ENCODE measurements at places on chromosomes 13 and 19.

DNA sequence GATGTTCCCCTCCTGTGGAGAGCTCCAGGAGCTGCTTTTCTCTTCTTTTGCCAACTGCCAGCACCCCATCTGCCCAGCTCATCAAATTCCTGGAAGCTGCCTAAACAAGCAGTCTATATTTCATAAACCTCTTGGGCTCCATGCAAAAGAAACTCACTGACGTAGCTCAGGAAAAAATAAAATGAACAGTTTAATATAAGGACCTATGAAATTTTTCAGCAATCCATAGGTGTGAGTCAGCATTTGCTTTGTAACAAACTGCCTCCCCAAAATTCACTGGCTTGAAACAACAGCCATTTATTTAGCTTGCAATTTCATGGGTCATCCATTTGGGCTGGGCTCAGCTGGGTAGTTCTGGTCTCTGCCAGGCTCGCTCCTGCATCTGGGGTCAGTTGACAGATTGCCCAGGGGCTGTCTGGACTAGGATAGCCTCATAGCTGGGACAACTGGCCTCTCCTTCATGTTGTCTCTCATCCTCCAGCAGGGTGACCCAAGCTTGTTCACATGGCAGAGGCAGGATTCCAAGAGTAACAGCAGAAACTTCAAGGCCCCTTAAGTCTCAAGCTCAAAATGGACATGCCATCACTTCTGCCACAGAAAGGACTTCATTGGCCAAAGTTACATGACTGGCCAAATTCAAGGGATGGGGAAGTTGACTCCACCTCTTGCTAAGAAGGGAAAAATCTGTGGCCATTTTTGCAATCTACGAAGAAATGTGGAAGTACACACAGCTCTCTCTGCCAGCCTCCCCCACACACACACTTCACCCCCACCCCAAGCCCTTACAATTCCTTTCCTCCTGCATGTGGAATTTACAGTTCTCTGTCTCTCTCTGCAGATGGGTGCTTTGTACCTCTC is 7.9 kb upstream of the PVR start:
- no peak for DNase-seq

DNA sequence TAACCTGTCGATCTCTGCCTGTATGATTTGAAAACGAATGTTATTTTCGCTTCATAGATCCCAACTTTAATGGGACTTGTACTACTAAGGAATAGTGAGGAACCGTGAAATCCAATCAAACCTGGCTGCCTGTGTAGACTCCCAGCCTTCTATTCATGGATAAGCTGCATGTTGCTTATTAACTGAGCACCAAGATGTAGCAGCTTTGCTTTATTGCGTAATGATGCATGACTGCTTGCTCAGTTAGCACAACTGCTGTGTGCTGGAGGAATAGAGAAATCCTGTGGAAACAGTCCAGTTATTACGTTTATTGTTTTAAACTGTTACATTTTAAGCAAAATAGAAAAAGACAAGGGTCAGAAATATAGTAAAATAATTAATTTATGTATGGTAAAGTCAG is 108.2 kb downstream of the SHISA2 start:
- no peak for DNase-seq

DNA sequence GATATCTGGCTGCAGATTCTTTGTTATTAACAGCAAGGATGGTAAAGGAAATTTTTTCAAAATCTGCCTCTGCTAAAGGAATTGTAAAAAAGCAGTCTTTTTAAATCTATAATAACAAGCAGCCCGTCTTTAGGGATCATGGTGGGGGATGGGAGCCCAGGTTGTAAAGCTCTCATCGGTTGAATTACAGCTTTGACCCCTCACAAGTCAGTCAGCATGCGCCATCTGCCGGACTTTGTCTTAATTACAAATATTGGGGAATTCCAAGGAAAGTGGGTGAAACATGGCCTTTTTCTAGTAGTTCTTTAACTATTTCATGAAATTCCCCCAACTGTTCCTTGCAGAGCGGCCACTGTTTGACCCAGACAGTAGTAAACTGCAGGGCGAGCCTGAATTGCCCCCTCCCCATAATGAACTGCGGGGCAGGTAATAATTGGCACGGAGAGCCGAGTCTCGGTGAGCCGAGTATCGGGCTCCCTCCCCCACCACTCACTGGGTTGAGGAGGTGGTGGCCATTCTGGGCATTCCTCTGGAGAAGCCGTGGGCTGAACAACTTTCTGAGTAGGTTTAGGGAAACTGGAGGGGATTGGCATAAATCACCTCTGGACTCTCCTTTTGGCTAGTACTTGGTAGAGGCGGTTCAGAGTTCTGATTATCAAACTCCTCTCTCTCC is 11.6 kb downstream of the ZNF578 start:
- peak; percentile 64 for DNase-seq

DNA sequence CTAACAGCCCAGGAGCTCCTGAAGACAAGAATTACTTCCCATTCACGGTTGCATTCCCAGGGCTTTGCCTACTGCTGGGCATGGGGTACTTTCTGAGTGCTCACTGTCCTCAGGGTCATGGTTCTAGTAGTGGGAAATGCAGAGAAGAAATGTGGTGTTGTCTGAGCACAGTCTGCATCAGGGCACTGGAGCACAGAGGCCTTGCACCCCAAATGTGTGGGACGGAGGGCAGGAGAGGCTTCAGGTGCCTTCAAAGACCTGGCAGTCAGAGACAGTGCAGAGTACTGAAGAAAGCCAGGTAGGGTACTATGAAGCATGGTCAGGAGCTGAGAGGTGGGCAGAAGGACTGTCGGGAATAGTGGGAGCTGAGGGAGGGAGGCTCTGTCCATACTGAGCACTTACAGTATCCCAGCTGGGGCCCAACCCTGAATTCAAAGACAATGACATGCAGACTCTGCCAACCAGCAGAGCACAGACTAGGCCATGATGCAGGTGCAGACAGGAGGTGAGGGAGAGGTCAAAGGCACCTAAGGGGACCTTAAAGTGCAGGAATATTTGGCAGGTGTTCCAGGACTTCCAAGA is 144.4 kb downstream of the USP12 start:
- DNase-seq: no peak

GRCh38 chr19:4568886-4569285 is 9.4 kb upstream of the SEMA6B start:
- no peak for DNase-seq

DNA sequence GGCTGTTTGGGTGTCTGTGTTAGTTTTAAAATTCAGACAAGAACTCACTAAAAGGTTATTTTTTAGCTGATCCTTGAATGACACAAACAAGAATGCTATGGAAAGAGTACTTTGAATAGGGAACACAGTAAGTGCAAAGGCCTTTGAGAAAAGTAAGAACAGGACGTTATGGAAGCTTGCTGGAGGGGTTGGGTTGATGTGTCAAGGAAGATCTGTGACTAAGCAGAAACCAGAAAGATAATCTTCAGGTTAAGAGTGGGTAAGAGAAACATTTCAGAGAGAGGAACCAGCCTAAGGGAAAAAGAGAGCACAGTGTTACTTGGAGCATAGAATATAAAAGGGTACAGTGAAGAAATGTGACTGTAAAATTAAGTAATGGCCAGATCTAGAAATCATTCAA is 41.2 kb upstream of the TRPC4 start:
- no peak for DNase-seq

GRCh38 chr13:46321494-46322225 is 65.4 kb downstream of the RUBCNL start:
- DNase-seq: peak; percentile 37

- no peak for DNase-seq
These were observed 43.9 kb downstream of the GAS6 start for GRCh38 chr13:113819731-113820715.

DNA sequence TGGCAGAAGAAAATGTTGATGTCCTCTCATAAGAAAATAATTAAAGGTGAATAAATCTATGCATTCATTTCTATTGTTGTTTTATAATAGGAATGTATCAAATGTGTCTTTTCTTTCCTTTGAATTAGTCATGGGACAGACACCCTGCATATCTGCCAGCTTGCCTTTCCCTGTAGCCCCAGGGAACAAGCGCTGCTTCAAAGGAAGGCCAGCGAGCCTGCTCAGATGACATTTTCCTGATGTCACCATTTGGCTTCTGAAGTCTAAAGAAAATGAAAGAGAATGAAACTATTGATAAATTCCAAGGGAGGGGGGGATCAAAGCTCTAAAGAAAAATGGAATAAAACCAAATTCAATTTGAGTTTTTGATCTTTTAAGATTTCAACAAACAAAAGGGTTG is 574.8 kb downstream of the IRS2 start:
- no peak for DNase-seq

DNA sequence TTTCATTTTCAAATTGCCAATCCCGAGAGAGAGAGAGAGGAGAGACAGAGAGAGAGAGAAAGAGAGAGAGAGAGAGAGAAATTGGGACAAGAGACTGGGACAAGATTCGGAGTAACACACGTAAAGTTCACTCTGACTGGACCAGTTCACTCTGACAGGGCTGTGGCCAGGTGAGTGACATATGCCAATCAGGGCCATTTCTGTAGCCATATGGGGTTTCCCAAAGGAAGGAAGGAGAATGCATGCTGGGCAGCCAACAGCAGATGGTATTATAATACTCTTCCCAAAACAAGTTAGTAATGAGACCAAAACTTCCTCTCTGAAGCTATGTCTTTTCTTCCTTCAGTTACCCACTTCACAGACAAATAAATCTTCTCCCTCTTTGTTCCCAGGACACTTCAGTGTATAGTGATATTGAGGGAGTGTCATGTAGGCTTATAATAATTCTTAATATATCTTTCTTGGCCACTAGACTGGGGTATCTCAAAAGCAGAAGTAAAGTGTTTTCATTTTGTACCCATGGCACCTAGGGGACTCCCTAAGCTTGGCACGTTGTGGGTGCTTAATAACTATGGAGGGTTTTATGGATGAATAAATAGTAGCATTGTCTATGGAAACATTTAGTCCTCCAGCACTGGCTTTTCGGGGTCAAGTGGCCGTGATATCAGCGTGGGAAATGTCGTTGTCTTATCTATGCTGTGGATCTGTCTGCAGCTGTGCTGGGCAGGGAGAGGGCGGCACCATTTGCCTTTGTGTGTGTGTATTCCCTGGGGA is 51.6 kb downstream of the SERP2 start:
- no peak for DNase-seq

DNA sequence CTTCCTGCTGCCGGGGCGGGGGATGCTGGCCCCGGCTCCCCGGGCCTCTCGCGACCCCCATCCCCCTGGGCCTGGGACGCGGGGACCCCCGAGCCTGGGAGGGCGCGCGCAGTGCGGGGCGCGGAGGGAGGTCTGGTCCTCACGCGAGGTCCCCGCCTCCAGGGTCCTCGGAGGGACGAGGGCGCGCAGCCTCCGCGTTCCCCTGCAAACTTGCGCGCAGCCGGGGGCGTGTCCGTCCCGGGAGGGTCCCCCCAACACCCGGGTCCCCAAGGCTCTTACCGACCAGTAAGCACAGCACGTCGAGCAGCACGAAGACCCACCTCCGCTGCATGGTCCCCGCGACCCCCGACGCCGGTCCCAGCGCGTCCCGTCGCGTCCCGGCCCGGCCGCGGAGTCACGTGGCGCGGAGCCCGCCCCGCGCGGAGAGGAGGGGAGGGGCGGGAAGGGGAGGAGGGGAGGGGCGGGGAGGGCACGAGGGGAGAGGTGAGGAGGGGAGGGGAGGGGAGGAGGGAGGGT is at the start of gene PLPP2:
Gene PLPP2, minus strand, starts transcription at position 398 of the 516 bp plus-strand sequence. Its CDS starts 67 bp downstream, at position 331.
- DNase-seq: no peak
